ENCODE measurements at places on chromosomes 2 and 18. TPM values are rescaled to one million over a fixed set of nuclear protein-coding genes. Genes with fewer than 3 reads are reported as not detected.

CD302 gene
- total RNA-seq, result 2.5 TPM

SPATA3 gene
- total RNA-seq, result not detected

ALPI gene
- total RNA-seq, result not detected

DYNAP gene
- not detected for total RNA-seq

ECEL1 gene
- total RNA-seq, result 0.20 TPM

SAG gene
- not detected for total RNA-seq

VWC2L gene
- not detected for total RNA-seq

MYO7B gene
- total RNA-seq, result 0.19 TPM

ANKRD36C gene
- 4.1 TPM for total RNA-seq

DNER gene
- total RNA-seq, result 10.0 TPM

COLEC12 gene
- total RNA-seq, result not detected

PMAIP1 gene
- total RNA-seq, result 12.9 TPM

NPPC gene
- 0.41 TPM for total RNA-seq

SMC6 gene
- total RNA-seq, result 21.6 TPM

Data from A549 treated with ZK216348 at 1 μM for 4 hours (cell line).